B cell (primary cell): ENCODE measurements at places on chromosomes 1 and 21. TPM values are rescaled to one million over a fixed set of nuclear protein-coding genes. Genes with fewer than 3 reads are reported as not detected.

Gene CCDC30
- 1.2 and 1.4 TPM in 2 replicates for polyA plus RNA-seq

Gene HPCAL4
- polyA plus RNA-seq = 0.13 TPM in 1 of 2 replicates, not detected in the other

Gene TMEM81
- 3.0 and 3.8 TPM in 2 replicates for polyA plus RNA-seq

Gene UTP11
- 6.0 and 10.4 TPM in 2 replicates for polyA plus RNA-seq

Gene SLFNL1
- 0.18 and 0.35 TPM in 2 replicates for polyA plus RNA-seq

Gene PPIAL4G
- 0.03 TPM in 1 of 2 replicates, not detected in the other for polyA plus RNA-seq

Gene SMIM1
- 2.2 and 2.6 TPM in 2 replicates for polyA plus RNA-seq

Gene CASQ2
- not detected in 2 replicates for polyA plus RNA-seq

Gene TRABD2B
- polyA plus RNA-seq = not detected in 2 replicates

Gene STK40
- polyA plus RNA-seq = 53.1 and 53.5 TPM in 2 replicates

Gene OR10Z1
- polyA plus RNA-seq = not detected in 2 replicates

Gene ASTN1
- polyA plus RNA-seq = not detected in 2 replicates

Gene CYP4A11
- polyA plus RNA-seq = not detected in 2 replicates

Gene HSF2BP
- 0.45 and 0.49 TPM in 2 replicates for polyA plus RNA-seq

Gene PEX19
- polyA plus RNA-seq = 17.9 and 20.3 TPM in 2 replicates

Gene KANK4
- polyA plus RNA-seq = not detected in 2 replicates

Gene PALMD
- polyA plus RNA-seq = not detected in 2 replicates

Gene USF1
- polyA plus RNA-seq = 249 and 334 TPM in 2 replicates

Gene HSD11B1
- polyA plus RNA-seq = not detected in 2 replicates

Gene SLAMF1
- 19.2 and 20.7 TPM in 2 replicates for polyA plus RNA-seq

Gene THEM5
- not detected in 2 replicates for polyA plus RNA-seq

Gene RNU1-3
- not detected in 2 replicates for polyA plus RNA-seq

Gene FAM177B
- 12.2 and 12.8 TPM in 2 replicates for polyA plus RNA-seq

Gene KIF17
- not detected in 2 replicates for polyA plus RNA-seq

Gene VANGL2
- 0.48 and 0.75 TPM in 2 replicates for polyA plus RNA-seq

Gene TMEM240
- 0.28 and 0.40 TPM in 2 replicates for polyA plus RNA-seq

Gene CACHD1
- polyA plus RNA-seq = 0.06 TPM in 1 of 2 replicates, not detected in the other

Gene ADAMTS4
- polyA plus RNA-seq = 0.06 and 0.10 TPM in 2 replicates

Gene ADAMTS5
- polyA plus RNA-seq = 0.01 TPM in 1 of 2 replicates, not detected in the other

Gene SPATA46
- polyA plus RNA-seq = not detected in 2 replicates

Gene HSPA6
- polyA plus RNA-seq = 2.6 and 8.5 TPM in 2 replicates

Gene KRTAP19-1
- polyA plus RNA-seq = not detected in 2 replicates

Gene OR6N2
- not detected in 2 replicates for polyA plus RNA-seq

Gene TFAP2E
- polyA plus RNA-seq = 2.3 and 3.8 TPM in 2 replicates

Gene TTC22
- 5.1 and 7.8 TPM in 2 replicates for polyA plus RNA-seq

Gene TAL1
- polyA plus RNA-seq = 0.06 TPM in 1 of 2 replicates, not detected in the other

Gene SH2D2A
- polyA plus RNA-seq = 0.73 and 1.0 TPM in 2 replicates

Gene PRR9
- not detected in 2 replicates for polyA plus RNA-seq

Gene ADPRS
- 15.0 and 17.4 TPM in 2 replicates for polyA plus RNA-seq

Gene RAB3B
- polyA plus RNA-seq = not detected in 2 replicates

Gene SPATA21
- polyA plus RNA-seq = 0.01 TPM in 1 of 2 replicates, not detected in the other

Gene RGS8
- polyA plus RNA-seq = not detected in 2 replicates
